NCI-H2081 treated with DMSO at 0.1 percent for 48 hours (cell line): ENCODE measurements at places on chromosomes 13 and 19.

DNA sequence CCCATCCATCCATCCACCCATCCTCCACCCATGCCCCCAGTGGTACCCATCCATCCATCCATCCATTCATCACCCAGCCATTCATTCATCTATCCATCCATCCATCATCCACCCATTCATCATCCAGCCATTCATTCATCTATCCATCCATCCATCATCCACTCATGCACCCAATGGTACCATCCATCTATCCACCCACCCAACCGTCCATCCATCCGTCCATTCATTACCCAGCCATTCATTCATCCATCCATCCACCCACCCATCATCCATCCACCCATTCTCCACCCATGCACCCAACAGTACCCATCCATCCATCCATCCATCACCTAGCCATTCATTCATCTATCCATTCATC lies 5.3 kb downstream of the PLPPR3 start:
- no peak for DNase-seq

- peak; percentile 53 for DNase-seq
These were observed 803 bp upstream of the TIMM44 start for GRCh38 chr19:7944177-7944761.

DNA sequence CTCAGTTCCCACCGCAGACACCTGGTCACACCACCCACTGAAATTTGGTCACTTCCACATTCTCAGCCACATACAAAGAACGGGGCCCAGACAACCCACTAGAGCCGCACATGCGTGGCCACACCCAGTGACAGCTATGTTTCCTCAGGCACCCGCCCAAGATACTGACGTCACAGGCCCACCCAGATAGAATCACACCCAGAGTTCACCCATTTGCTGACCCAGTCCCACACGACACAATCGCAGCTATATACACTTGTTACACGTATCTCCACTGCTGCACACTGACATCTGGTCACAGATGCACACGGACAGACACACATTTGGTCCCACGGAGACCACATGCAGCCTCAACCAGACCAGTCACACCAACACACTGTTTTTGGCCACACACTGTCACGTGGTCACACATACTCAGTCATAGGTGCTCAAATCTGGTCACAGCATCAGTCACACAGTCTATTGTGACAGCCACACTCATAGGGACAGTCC lies 2.9 kb downstream of the NUMBL start:
- no peak for DNase-seq

DNA sequence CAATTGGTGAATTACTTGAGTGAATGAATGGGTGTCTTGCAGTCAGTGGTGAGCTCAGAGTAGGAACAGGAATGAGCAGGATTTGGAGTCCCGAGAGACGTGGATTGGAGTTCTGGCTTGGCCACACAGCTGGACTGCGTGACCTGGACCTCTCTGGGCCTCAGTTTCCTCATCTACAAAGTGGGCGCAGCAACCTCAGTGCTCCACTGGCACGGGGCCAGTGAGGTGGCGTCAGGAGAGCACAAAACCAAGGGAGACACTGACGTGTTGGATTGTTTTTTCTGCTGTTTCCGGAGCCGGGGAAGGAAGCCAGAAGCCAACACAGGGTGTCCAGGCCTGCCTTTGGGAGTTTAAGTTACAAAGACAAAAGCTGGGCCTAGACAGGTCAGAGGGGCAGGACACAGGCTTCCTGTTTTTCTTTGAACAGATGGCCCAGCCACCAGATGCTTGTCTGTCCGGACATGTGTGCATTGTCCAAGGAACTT lies 6.5 kb upstream of the DOCK6 start:
- no peak for DNase-seq

GRCh38 chr19:39328046-39328705 lies 7.5 kb upstream of the LRFN1 start:
- DNase-seq, result no peak

DNA sequence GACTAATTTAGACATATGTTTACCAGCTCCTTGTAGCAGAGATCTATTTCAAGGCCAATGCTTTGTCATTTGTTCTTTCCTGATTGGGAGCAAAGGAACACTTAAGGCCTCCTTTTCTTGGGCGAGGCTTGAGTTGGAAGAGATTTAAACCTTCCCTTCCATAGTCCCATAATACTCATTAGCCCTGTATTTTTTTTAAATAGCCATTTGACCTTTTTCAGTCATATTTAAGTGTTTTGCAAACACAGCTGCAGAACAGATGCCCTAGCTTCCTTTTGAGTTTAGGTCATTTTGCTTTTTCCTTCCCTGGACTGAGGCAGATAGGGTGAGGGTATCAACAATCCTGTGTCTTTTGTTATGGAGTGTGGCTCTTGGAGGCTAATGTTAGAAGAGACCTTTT lies 198.3 kb downstream of the NBEA start:
- DNase-seq, result no peak
